ENCODE measurements at places on chromosomes 1 and 21. TPM values are rescaled to one million over a fixed set of nuclear protein-coding genes. Genes with fewer than 3 reads are reported as not detected.

SERPINC1 gene
- total RNA-seq = 0.59 TPM

KRTAP11-1 gene
- not detected for total RNA-seq

MYCL gene
- 0.59 TPM for total RNA-seq

PTPRU gene
- total RNA-seq = 54.5 TPM

FNDC5 gene
- total RNA-seq = not detected

NECAP2 gene
- 28.1 TPM for total RNA-seq

LBR gene
- total RNA-seq = 172 TPM

TMEM82 gene
- total RNA-seq = not detected

TBX19 gene
- total RNA-seq = 3.3 TPM

SLAMF8 gene
- total RNA-seq = not detected

JAM2 gene
- not detected for total RNA-seq

LCE1D gene
- not detected for total RNA-seq

SYT2 gene
- total RNA-seq = not detected

BMP8B gene
- total RNA-seq = 6.2 TPM

OR10J1 gene
- not detected for total RNA-seq

BATF3 gene
- total RNA-seq = 0.90 TPM
